Renal cortex interstitium (tissue), 15 donors: ENCODE measurements at places on chromosomes 2 and 18.

DNA sequence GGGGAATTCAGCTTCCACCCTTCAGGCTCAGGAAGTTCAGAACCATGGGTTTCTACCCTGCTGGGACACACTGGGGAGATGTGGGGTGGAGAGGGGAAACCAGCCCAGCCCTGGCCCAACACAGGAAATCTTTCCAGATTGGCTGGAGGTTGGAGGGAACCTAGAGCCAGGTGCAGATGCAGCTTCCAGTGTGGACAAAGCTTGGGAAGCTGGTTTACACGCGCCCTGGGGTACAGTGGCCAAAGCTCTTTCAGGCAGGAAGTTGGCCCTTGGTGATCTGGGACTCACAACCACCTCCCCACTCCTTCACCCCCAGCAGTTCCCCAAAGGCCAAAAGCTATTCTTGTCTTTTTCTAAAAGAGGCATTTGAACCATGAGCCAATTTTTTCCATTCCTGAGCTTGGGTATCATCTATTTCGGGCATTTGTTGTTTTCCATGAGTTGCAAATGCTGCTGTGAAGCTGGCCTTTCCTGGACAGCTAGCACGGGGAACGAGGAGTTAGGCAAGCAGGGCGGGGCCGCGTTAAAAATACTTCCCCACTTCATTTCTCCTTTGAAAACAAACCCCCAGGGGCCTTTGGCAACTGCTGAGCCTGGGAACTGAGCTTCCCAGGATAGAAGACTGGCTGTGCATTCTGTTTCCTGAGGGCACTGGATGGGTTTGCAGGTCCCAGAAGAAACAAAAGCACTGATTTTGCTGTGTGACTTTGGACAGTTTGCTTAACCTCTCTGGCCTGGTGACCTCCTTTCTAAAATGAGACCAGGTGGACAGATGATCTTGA lies 3.1 kb upstream of the ARID5A start:
- DNase-seq = no peak

GRCh38 chr18:4068552-4069158 lies 386.5 kb downstream of the DLGAP1 start:
- peak; percentile 36 for DNase-seq

- DNase-seq = no peak
Measured at GRCh38 chr2:65031341-65032018, 24.7 kb upstream of the CEP68 start.

- DNase-seq = peak; percentile 46
Measured at GRCh38 chr2:86622519-86623042, 1.1 kb downstream of the RNF103 start.

DNA sequence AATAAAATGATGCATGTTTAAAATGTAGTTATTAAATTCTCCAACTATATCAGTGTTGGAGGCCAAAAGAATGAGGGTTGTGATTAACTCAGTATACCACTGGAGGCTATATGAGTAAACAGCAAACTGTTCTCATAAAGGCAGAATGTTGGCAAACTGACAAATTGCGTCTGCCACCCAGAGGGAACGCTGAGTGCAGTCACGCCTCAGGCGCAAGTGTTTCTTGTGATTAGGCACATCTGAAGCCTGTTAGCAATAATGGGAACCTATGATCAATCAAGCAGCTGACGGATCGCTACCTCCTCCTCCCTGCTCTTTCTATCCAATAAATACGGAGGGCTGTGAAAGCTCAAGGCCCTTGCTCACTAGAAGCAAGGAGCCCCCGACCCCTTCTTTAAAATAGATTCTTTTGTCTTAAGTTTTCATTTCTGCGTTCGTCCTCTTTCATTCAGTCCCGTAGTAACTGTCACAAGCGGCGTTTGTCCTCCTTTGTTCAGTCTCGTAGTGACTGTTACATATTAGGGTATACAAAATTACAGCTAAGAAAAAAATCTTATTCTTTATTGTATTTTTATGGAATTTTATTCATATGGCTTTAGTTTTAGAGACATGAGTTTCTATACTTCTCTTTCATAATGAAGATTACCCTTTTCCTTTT lies 16.3 kb upstream of the RMND5A start:
- no peak for DNase-seq

DNA sequence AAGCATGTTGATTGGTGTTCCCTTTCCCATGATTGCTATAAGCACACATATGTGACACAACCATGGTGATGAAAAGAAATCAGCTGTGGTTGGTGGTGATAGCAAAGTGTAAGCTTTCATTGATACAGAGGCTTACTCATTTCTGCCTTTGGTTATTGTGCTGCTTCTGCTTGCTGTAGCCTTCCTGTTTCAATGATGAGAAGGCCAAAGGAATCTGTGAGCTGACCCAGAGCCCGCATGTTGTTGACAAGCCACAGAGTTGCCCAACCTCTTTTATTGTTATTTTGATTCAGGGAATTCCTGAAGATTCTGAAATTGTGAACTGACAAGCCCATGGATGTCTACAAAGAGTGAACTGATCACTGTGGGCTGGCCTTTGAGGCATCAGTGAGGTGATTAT lies 164.4 kb downstream of the TMEFF2 start:
- no peak for DNase-seq

- no peak for DNase-seq
Measured at GRCh38 chr2:229282758-229283546, 11.9 kb upstream of the PID1 start.
